ENCODE measurements at places on chromosomes 5 and 9. TPM values are rescaled to one million over a fixed set of nuclear protein-coding genes. Genes with fewer than 3 reads are reported as not detected.

DNA sequence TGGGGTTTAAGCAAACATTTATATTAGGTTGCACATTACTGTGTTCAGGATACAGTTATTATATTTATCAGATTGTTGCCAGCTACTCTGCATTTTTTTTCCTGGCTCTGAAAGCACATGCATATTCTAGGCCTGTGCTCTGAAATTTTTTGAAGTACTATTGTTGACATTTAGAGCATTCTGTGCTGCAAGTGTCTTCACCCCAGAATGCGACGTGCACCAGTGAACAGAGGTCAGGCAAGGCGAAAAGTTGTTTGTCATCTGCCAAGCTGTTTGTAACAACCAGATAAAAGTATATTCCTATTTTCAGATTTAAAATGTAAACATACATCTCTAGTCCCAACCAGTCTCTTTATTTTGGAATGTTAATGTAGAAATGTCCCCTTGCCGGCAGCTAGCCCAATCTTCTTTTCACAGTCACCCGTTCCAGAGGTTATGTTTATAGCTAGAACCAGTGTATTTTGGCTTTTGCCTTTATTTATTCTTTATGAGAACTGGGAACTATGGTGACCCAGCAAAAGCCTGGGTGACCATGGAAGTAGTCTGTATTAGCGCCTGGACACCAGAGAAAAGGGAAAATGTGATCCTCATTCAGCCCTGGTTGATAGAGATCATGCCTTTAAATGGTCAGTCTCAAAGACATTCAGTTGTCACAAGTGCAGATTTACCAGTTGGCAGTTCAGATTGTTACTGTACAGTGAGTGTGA lies 84.6 kb downstream of the NDUFAF2 start:
- DNase-seq, result no peak

- DNase-seq, result no peak
Observed at GRCh38 chr5:15209053-15209762, 290.8 kb upstream of the FBXL7 start.

DNA sequence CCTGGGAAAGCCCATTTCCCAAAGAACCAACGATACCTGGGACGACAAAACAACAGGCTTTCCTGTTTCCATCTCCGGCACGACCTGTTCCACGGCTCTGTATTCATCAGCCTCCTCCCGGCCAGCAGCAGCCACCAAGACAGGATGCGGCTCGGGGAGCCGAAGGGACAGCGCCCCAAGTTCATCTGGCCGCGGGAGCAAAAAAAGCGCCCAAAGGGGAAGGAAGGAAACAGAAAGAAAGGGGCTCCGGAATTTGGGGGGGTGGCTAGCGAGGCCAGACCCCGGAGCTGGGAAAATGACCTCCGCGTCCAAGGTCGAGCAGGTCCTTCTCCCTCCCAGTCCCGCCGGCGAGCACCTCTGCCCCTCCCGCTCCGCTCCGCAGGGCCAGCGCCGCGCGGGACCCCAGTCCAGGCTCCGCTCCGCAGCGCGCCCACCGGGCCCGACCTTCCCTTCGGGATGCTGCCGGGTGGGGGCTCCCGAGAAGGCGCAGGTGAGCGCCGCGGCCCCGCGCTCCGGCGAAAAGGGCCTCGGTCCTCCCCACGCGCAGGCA lies 608 bp downstream of the ELOVL7 start:
- peak; percentile 29 for DNase-seq

- no peak for DNase-seq
Observed at GRCh38 chr5:80194468-80194867, 61.4 kb downstream of the SERINC5 start.

DNA sequence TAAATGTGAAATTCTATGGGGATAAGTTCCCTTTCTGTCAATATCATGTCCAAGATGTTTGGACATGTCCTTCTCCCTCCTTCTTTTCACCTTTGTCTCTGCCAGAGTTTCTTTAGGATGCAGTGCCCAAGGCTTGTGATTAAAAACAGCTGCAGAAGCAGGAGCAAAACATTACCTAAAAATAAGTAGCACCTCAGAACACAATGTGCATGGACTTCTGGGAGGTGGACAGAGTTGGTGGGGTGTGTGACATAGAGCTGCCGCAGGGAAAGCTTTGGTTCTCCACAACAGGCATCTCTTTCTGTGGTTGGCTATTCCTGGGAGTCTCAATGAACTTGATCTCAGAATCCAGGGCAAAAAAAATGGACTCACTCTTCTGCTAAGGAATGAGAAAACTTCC lies 97.0 kb downstream of the SEC61B start:
- DNase-seq, result no peak

GRCh38 chr5:74619308-74619707 lies 21.2 kb downstream of the ENC1 start:
- DNase-seq, result no peak

DNA sequence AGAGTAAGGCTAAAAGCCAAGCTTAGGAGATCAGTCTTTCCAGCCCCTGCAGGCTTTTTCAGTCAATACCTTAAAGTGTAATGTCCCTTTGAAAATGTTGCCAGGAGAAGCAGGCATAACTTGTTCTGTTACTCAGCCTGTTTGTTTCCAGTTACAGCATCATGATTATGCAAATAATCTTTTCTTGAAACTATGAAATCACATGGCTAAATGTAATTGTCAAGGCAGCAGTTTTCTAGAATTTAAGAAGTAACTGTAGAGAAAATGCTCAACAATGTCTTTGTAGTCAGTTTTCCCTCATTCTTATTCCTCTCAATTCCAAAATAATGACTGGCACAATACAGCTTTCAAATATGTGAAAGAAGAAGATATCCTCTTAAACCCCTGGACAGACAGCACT lies 1.9 kb upstream of the GPR107 start:
- no peak for DNase-seq

DNA sequence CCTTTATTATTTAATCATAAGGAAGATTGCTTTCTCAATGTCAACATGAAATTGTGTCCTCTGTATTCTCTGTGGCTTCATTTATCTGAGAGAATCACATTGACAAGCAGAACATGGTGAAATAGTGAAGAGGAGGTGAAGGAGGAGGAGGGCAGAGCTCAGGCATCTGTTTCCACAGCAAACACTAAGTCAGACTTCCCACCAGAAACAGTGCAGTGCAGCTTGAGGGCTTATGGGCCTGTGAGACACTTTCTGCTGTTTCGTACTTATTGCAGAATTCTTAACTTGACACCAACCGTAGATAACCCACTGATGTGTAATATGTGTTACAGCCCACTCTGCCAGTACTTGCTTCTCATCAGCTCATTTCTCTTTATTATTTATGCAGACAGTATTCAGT lies 386.3 kb downstream of the DIRAS2 start:
- no peak for DNase-seq

The RUFY1 gene
- 35.1 TPM for total RNA-seq

DNA sequence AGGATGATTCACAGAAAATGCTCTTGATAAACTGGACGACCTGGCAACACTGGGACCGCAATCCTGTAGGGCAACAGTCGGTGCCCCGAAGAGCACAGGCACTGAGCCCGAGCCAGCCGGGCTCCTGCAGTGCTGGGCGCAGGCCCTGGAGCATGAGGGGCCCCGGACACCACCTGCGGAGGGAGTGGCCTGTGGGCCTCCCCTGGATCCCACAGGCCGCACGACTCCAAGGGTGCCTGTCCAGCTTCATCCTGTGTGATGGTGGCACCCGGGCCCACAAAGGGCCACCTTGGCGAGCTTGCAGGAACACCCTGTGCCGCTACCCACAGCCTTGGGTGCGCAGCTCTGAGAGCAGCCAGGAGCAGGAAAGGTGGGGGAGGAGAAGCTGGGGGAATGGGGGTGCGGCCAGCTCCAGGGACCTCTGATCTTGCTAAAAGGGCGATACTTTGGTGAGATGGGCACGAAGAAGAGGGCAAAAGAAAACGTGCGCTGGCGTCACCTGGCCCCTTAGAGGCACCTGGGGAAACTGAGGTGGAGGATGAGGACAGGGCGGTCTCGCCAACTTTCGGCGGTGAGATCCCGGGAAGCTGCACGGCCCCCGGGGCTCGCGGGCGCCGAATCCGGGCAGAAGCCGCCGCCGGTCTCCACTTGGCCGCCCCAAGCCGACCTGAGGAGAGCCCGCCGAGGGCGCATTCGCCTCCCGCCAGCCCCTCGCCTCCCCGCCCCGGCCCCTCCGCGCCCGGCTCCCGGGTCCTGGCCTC lies 722 bp downstream of the TBC1D9B start:
- no peak for DNase-seq

The GAPT gene
- total RNA-seq, result 0.70 TPM

- peak; percentile 44 for DNase-seq
Observed at GRCh38 chr5:11719888-11720481, 184.3 kb downstream of the CTNND2 start.

DNA sequence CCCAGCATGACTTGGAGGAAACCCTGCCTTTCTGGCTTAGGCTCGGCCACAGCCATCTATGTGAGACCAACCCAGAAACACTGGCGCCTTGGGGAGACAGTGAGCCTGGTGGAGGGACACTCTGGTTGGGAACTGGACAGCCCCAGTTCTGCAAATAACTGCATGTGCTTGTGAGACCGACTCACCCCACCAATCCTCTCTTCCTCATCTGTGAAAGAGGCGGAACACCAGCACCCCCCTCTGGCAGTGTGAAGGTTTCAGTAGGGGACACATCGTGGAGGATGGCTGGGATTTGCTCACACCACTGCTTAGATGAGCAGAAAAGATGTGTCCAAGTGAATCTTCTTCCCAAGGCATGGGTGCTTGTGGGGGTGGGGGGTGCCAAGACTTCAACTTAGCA lies 43.4 kb upstream of the N4BP3 start:
- no peak for DNase-seq

DNA sequence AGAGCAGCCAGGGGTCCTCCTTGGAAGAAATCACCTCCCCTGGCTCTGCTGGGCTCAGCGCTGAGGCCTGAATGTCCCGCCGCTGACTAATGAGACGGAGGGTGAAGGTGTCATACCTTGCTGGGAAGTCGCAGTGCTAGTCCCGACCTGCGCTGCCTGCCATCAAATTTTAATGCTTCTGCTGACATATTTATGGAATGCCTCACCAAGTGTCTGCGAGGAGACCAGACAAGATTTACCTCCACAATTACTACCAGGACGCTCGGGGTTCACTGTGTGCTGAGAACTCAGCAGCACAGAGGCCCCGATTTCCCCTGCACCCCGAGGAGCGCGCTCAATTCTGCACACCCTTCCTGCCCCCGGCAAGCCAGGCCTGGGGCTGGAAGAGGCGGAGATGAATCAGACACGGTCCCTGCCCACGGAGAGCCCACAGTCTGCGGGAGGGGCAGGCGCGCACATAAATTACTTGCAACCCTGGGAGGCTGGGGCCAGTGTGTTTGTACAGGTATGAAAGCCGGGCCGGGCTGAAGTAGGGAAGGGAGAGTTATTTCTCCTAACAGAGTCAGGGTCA lies 175.2 kb downstream of the PAX5 start:
- DNase-seq, result no peak

GRCh38 chr5:154367101-154367500 lies 78.7 kb upstream of the SAP30L start:
- DNase-seq, result no peak

The CARD9 gene
- 0.52 TPM for total RNA-seq

- DNase-seq, result no peak
Observed at GRCh38 chr9:6226696-6227095, 11.1 kb downstream of the IL33 start.

- DNase-seq, result no peak
Observed at GRCh38 chr9:127850286-127850830, 4.1 kb downstream of the ENG start.

- DNase-seq, result peak; percentile 64
Observed at GRCh38 chr5:176535101-176535663, 2.0 kb downstream of the RNF44 start.

GRCh38 chr5:146796144-146796543 lies 82.4 kb downstream of the PPP2R2B start:
- DNase-seq, result no peak

GRCh38 chr9:24912767-24913166 lies 367.1 kb upstream of the IZUMO3 start:
- DNase-seq, result no peak

The FAM151B gene
- total RNA-seq, result 1.7 TPM

The PLAC8L1 gene
- total RNA-seq, result not detected

DNA sequence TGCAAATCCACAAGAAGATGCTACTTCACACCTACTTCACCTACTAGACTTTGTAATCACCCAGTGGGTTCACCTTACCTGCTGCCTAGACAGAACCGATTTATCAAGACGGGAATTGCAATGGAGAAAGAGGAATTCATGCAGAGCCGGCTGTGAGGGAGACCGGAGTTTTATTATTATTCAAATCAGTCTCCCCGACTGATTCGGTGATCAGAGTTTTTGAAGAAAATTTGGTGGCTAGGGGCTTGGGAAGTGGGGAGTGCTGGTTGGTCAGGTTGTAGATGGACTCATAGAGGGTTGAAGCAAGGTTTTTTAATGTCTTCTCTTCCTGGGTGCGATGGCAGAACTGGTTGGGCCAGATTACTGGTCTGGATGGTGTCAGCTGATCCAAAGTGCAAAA lies 23.4 kb downstream of the SFXN1 start:
- DNase-seq, result no peak

The BRINP1 gene
- 0.15 TPM for total RNA-seq

The SAXO1 gene
- total RNA-seq, result not detected

GRCh38 chr5:109944461-109944860 lies 254.7 kb downstream of the MAN2A1 start:
- DNase-seq, result no peak

The ELAVL2 gene
- total RNA-seq, result 1.3 TPM

The JAKMIP2 gene
- total RNA-seq, result 0.49 TPM

GRCh38 chr5:68169903-68170302 lies 45.7 kb upstream of the PIK3R1 start:
- no peak for DNase-seq

DNA sequence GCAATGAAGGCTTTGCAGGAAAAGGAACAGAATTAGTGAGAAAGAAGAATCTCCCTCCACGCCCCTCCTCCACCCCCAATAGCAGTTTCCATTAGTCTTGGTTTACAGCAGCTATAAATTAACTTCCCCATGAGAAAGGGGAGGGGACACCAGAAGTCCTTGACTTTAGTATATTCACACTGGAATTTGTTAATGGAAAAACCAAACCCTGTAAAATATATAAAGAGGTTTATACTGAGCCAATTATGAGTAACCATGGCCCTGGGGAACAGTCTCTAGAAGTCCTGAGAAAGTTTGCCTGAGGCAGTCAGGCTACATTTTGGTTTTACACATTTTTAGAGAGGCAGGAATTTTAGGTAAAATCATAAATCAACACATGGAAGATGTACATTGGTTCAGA lies 88.5 kb downstream of the ALDH1A1 start:
- no peak for DNase-seq

DNA sequence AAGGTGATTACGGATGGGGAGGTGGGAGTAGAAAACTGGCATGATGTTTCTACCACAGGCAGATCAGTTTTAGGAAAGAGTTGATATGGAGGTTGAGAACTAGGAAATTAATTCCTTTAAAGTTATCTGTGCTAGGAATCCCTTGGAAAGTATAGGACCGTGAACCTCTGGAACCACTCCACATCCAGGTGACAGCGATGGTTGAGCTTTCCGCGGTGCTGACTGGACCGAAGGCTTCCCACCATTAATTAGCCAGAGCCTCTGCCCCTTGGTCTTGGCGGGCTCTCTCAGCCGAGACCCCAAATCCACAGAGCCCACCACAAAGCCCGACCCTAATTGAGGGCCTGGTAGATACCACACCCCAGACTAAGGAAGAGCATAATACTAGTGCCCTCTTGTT lies 147.3 kb downstream of the MELK start:
- DNase-seq, result no peak

The ACOT12 gene
- total RNA-seq, result not detected
